ENCODE measurements at places on chromosomes 11 and 22.

- no peak for DNase-seq
These were observed 11.9 kb downstream of the TBCEL start for GRCh38 chr11:121035780-121036179.

- no peak for DNase-seq
These were observed 376.7 kb upstream of the CCDC179 start for GRCh38 chr11:23236826-23237555.

GRCh38 chr11:125388611-125389010 is 107.5 kb downstream of the FEZ1 start:
- no peak for DNase-seq

DNA sequence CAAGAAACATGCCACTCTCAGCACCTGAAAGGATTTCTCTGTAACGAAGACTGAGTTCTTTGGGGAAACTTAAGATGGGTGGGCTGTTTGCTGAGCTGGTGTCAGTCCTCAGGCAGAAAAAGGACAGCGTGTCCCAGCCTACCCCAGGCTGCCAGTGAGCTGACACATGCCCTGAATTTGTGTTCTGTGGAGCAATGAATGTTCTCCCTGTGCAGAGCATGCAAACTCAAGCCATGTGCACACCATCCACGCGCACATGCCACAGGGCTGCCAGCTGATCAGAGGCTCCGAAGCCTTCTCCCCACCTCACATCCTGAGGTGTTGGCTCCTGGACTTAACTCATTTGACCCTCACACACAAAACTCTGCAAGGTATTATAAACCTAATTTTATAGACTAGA is 104.9 kb downstream of the KCNC1 start:
- no peak for DNase-seq

GRCh38 chr22:37917874-37918548 is 11.9 kb downstream of the MICALL1 start:
- DNase-seq = no peak

GRCh38 chr11:128701086-128701485 is 7.2 kb downstream of the FLI1 start:
- no peak for DNase-seq

- peak; percentile 5 for DNase-seq
These were observed 4.0 kb downstream of the TRIM6 start for GRCh38 chr11:5600374-5600851.

- DNase-seq = no peak
These were observed 41.0 kb upstream of the CCND1 start for GRCh38 chr11:69600001-69600400.

DNA sequence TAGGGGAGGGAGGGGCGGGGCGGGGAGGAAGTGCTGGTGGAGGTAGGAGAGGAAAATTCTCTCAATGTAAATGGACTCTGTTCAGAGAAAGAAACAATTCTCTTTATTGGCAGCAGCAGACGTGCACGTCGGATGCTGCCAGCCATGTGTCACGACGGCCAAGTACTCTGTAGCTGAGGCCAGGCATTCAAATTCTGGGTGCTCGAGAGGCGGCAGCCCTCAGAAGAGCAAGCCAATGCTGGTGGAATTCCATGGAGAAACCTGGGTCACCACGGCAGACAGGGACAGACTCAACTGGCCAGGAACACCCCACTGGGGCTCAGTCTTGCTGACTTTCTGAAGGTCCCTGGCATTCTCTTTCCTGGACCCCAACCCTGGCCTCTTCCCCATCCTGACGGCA is 90.8 kb downstream of the ABTB2 start:
- no peak for DNase-seq

DNA sequence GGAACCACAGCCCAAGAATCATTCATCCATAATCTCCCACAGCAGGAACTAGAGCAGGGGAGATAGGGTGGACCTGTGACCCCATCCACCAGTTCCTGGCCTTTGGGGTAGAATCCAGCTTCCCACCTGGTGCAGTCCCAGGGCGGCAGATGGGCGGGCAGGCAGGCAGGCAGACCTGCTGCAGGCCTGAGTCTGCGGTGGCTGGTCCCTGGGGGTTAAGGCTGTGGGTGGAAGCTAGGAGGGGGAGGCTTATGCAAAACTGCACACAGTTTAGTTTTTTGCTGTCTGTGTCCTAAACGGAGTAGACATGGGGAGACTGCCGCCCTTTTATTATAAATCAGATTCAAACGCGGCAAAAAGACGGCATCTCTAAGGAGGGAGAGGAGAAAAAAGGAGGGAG is 4.5 kb upstream of the NEFH start:
- no peak for DNase-seq

GRCh38 chr11:68099474-68100405 is 21.4 kb downstream of the CHKA start:
- DNase-seq = no peak

DNA sequence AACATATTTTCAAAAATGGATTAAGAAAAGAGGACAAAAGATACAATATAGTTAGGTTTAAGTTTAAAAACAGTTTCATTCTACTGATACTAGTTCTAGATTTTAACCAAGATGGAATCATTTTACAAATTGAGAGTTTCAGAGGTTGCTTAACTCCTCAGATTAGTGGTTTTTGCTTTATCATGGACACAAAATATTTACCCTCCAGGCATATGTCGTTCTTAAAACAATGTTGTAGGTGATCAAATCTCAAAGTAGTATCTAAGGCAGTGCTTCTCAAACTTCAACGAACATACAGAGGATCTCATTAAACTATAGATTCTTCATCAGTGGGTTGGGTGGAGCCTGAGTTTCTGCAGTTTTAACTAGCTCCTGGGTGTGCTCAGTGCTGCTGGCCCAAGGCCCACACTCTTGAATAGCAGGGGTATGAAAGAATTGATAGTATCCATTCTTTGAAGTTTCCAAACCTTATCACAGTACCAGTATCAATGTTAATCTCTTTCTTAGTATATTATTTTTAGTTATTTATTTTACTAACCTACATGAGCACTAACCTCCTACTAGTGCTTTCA is 48.0 kb downstream of the YAP1 start:
- DNase-seq = no peak

- DNase-seq = no peak
These were observed 1.2 kb downstream of the KMT2A start for GRCh38 chr11:118437208-118438125.

GRCh38 chr11:127862406-127862805 is 725.0 kb downstream of the ETS1 start:
- DNase-seq = no peak

DNA sequence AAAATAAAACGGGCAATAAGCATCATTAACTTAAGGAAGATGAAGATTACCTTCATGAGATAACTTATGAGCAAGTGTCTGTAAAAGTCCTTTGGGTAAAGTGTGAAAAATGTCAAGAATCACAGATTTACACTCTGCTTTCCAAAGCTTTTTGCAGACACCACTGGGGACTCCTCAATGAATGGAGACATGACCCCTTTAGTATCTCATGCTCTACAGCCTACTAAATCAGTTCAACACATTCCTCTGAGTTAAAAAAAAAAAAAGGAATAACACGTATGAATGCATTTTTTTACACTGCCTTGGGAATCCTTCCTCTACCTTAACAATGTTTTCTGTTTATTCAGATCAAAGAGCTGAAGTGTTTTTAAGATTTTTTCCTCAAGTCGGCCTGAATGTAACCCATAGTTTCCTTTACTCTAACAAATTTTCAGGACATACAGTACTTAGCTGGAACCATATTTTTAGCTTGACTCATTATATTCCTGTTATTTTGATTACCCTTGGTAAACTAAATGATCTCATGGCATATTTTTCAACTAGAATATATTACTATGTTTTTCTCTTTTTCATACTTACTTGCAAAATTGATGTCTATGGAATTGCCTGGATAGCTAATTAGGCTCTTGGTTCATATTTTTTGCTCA is 25.9 kb upstream of the RAB30 start:
- DNase-seq = no peak

DNA sequence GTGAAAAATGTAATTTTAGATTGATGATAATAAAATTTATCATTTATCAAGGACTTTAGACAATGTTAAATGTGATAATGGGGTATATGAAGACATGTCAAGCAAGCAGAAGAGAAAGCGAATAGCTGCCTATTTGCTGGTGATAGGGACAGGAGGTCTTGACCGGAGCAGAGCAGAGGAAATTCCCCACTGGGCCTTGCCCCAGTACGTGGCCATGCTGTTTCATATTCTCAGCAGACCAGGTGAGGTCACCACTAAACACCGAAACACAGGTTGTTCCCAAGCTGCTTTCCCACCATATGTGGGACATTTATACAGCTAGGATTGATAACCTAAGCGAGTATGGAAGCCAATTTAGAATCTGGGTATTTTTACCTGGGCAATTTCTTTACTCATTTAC is 1629.6 kb downstream of the FAM181B start:
- DNase-seq = no peak

GRCh38 chr11:101187748-101188147 is 58.1 kb upstream of the PGR start:
- DNase-seq = no peak

DNA sequence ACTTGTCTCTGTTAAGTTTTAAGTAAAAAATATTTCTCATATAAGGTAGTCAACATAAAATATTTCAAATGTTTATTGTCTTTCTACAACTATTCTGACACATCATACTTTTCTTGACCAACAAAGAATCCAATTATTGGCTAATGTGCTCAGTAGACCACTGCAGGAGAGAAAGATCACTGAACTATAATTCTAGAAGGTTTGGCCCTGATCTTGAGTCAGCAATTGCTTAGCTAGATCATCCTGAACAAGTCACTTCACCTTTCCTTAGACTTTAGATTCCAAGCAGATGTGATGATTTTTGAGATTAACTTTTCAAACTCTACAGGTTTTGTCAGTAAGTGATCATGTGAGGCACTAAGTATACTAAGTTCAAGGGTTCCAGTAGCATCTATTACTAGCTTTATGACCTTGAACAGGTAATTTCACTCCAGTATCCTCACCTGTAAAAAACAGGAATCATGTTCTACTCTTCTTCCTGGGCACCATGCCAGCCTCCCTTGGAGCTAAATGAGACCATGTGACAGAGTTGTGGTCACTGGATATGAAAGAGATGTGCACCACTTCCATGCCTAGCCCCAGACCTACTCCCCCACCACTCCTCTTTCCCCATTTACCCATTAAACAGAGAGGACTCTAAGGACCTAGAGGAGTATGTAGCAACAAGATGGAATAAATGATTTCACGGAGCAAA is 17.3 kb downstream of the PGM2L1 start:
- DNase-seq = no peak

- no peak for DNase-seq
These were observed 20.8 kb upstream of the ARRB1 start for GRCh38 chr11:75371949-75372876.

GRCh38 chr11:16367252-16367651 is 10.9 kb upstream of the SOX6 start:
- no peak for DNase-seq

GRCh38 chr11:117949062-117949461 is 19.9 kb upstream of the TMPRSS13 start:
- no peak for DNase-seq

DNA sequence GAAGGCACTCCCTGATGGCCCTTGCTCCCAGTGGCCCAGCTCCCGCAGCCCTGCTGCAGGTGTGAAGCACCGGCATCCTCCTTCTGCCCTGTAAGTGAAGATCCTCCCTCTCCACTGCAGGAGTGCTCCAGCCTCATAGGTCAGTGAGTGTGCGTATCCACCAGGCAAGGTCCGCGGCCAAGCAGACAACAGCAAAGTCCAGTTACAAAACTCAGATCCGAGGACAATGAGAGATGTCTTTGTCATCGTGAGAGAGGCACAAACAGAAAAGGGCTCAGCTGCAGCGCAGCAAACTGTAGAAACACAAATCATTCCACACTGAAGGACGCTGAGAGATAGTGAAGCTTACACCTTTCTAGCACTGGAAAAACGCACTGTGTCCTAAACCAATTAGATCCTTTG is 46.1 kb downstream of the MYH9 start:
- DNase-seq = no peak

DNA sequence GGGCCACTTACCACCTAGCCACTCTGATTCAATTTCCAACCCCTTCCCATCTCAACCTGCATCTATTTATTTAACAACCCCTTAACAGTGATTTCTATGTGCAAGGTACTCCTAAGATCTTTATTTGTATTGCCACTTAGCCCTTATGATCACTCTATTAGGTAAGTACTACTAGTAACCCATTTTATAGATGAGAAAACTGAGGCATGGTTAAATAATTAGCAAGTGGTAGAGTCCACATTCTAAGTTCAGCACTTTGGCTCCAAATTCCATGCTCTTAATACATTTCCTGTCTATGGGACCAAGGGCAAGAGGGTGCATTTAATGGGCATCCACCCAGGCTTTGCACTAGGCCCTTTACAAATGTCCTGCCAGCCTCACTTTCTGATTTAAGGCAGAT is 38.1 kb upstream of the CSNK2A3 start:
- DNase-seq = no peak

GRCh38 chr22:39715778-39716495 is 145.4 kb downstream of the CACNA1I start:
- no peak for DNase-seq

DNA sequence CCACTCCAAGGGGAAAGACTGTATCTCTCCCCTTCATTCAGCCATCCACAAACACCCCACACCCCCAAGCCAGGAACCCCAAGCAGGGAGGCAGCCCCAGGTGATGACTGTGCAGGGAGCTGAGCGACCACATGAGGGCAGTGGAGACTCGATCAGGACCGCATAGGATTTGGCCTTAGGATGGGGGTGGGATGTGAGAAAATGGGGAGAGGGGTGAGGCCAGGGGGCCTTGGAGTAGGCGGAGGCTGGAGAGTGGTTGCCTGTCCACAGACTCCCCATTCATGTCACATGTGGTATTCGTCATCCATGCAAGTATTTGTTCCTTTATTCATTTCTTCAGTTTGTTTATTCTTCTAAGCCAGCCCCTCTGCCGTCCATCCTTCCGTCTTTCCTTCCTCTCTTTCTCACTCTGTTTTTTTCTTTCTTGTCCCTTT is 2.7 kb upstream of the RHOD start:
- DNase-seq = no peak

- no peak for DNase-seq
These were observed 44.9 kb upstream of the ETS1 start for GRCh38 chr11:128632141-128632791.

- no peak for DNase-seq
These were observed 133.7 kb upstream of the FIBIN start for GRCh38 chr11:26860091-26860780.

DNA sequence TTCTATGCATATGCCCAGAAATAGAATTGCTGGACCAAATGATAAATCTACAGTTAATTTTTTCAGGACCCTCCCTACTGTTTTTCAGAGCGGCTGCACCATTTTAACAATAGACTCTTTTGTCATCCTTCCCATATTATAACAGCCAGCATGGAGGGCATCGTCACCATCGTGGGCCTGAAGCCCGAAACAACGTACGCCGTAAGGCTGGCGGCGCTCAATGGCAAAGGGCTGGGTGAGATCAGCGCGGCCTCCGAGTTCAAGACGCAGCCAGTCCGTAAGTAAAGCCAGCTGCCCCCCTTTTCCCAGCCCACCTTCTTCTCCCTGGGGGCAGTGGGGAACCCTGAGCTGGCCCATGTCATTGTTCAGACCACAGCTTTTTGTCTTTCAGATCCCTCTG is 79.5 kb upstream of the TTC12 start:
- no peak for DNase-seq

All from stimulated activated CD8-positive, alpha-beta memory T cell treated with anti-CD3 and anti-CD28 coated beads, Interleukin-4, amount 100 ng/mL, for 4 hours (primary cell).